ENCODE measurements at places on chromosomes 1 and 21.

GRCh38 chr1:113369699-113370098, 20.6 kb upstream of the MAGI3 start:
- no peak for DNase-seq

- no peak for DNase-seq
Observed at GRCh38 chr1:154527192-154527591, 25.0 kb upstream of the SHE start.

GRCh38 chr1:205626216-205626615, 5.6 kb downstream of the ELK4 start:
- no peak for DNase-seq

DNA sequence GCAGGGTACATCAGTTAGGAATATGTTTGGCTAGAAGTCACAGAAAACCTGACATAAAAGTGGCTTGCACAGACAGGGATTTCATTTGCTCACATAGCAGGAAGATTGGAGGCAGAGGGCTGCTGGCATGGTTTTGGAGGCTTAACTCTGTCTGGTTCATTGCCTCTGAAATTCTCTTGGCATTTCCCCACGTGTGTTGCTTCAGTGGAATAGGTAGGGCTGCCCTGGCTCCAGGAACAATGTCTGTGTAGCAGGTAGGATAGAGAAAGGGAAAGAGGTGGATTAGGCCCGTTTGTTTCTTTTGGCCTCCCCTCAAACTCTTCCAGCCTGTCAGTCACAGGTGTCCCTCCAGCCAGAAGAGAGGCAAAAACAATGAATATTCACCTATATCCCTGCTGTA, 20.5 kb upstream of the SIPA1L2 start:
- DNase-seq, result no peak

DNA sequence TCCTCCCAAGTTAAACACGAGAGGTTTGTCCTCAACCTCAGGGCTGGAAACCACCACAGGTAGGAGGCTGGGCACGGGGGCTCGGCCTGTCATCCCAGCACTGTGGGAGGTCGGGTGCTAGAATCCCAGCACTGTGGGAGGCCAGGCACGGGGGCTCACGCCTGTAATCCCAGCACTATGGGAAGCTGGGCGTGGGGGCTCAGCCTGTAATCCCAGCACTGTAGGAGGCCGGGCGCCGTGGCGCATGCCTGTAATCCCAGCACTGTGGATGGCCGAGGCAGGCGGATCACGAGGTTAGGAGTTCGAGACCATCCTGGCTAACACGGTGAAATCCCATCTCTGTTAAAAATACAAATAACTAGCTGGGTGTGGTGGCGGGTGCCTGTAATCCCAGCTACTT, 6.7 kb upstream of the CDK11A start:
- no peak for DNase-seq

DNA sequence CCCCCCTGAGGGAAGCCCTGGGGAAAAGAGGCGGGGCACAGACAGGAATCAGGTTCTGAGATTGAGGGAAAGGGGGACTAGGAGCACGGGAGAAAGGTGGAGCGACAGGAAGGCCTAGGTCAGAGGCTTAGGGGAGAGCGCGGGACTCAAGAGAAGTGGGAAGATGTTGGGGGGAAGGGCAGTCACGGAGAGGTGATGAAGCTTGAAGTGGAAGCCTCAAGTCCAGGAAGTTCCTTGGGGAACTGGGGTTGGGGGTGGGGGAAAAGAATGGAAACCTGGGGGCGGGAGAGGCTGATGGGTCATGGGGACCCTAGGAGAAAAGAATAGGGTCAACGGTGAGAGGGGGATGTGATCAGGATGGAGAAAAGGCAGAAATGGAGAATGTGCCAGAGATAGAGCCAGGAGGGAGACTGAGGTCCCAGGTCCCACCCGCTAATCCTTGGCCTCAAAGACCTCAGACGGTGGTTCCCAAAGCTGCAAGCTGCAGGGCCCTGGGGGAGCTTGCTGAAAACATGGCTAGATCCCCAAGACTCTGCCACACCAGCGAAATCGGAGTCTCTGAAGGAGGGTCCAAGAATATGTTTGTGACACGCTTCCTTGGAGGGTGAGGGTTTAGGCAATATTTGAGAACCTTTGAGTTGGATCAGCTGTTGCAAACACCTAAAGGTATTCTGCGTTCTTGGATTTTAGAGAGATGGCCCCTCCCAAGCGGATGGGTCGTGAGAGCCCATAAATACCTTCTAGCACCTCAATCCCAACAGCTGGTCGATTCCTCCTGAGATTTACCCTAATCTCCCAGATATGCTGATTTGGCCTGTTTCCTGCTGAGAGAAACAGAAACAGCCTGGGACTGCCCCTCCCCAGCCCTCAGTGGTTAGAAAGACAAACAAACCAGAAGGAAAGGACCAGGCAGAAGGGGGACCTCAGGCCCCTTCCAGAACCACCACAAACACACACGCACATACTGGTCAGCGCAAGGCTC, 3.6 kb downstream of the C1orf232 start:
- DNase-seq, result no peak
